ENCODE measurements at places on chromosomes 16 and 17.
A peak's percentile ranks its signal among the peaks of the same experiment; 100 is the strongest.

- no peak for DNase-seq
Measured at GRCh38 chr17:26809033-26809432, 484.9 kb upstream of the WSB1 start.

DNA sequence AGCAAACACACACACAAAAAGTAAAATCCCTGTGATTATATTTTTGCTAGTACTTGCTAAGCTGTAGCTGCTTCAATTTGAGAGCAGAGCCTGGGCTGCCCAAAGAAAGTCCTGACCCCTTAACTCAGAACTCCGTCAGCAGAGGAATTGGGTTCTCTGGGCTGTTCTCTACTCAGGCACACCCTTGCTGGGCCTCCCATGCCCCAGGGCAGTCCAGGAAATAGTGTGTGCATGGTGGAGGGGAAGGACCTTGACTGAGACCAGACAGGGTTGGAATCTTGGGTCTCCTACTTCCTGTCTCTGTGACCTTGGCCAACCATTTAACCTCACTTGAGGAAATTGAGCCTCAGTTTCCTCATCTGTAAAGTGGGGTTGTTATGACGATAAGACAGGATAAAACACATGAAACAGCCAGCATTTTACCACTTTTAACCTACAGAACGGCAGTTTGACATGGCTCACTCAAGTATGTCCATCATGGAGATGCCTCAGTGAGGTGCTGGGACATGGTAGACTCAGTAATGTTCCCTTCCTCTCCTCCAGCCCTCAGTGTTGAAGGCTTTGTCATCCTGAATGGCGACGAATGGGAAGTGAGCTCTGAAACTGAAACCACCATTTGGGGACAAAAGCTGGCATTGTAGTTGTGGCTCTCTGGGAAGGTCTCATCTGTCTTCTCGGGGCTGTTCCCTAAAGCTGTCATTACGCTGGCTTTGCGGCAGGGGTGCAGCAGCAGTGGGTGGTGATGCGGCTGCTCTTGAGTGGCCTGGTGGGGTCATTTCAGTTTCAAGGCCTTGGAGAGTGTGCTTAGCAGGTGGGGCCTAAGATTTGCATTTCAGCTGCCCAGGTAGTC is 74.9 kb downstream of the CMIP start:
- no peak for DNase-seq

DNA sequence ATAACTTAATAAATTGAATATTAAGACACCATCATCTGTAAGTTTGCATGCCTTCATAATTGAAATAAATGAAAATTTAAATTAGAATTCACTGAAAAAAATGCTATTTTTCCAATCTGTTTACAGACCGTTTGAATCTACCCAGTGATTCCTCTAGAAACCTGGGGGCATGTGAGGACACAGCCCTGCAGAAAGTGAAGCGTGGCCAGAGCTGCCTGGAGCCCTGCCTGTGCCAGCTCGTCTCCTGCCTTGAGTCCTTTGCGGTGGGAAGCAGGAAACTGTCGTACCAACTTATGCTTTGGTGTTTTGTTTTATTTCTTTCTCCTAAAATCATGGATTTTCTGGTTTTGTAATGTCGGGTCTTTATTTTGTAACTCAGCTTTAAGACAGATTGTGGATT is 67.8 kb upstream of the FA2H start:
- no peak for DNase-seq

DNA sequence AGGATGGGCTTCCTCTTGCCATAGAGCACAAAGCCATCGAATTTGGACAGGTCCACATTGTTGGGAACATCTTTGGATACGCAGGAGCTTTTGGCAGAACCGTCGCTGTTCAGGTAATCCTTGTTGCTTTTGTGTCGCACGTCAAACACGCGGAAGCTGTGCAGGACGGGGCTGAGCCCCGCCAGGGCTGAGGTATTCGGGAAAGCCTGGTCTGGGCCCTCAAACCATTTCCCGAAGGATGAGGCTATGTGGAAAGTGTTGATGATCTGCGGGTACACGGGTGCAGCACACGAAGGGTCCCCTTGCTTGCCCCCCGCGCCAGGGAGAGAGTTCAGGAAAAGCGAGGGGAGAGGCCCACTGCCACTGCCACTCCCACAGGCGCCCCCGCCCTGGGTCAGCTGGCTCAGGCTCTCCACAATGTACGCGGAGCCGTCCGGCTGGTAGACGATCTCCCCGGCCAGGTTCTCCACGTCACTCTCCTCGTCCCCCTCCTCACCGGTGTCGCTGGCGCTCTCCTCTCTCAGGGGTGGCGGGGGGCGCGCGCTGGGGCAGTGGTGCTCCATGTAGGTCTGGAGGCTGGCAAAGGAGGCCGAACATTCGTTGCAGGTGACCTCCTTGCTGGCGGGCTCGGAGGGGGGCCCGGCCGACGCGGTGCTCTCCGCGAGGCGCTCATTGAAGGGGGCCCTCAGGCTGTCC is 88.5 kb downstream of the ZFHX3 start:
- no peak for DNase-seq

- DNase-seq = no peak
Measured at GRCh38 chr16:685967-686366, 1.8 kb upstream of the JMJD8 start.

DNA sequence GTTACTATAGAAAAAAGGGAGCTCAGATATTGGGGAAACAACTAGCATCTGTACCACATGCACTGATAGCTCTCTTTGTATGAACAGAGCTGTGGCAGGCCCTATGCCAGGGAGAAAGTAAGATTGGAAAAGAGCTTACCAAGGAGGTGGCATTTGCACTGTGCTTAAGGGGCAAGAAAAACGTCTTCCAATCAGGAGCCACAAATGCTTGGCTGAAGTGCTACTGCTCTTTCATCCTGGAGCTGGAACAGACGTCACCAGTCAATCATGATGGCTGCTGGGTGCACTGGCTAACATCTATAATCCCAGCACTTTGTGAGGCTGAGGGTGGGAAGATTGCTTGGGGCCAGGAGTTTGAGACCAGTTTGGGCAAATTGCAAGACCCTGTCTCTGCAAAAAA is 218.5 kb downstream of the SEC14L1 start:
- no peak for DNase-seq

- no peak for DNase-seq
Measured at GRCh38 chr17:13003454-13003851, 14.4 kb downstream of the ELAC2 start.

- DNase-seq = no peak
Measured at GRCh38 chr16:30066761-30067583, 1.4 kb downstream of the ALDOA start.

GRCh38 chr17:77496401-77496801 is 355.6 kb downstream of the SEC14L1 start:
- DNase-seq = no peak

DNA sequence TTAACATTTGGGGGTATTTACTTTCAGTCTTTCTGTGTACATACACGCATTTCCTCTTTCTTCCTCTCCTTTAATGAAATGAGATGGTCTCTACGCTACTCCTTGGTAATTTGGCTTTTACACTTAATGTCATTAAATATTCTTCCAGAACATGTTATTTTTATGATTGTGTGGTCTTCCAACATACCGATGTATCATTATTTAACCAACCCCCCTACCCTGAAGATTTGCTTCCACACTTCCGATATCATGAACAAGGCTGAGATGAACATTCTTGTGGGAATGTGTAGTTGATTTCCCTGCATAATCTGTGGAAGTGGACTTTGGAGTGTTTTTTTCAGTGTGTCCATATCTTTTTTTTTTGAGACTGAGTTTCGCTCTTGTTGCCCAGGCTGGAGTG is 2.3 kb upstream of the PGS1 start:
- DNase-seq = no peak

DNA sequence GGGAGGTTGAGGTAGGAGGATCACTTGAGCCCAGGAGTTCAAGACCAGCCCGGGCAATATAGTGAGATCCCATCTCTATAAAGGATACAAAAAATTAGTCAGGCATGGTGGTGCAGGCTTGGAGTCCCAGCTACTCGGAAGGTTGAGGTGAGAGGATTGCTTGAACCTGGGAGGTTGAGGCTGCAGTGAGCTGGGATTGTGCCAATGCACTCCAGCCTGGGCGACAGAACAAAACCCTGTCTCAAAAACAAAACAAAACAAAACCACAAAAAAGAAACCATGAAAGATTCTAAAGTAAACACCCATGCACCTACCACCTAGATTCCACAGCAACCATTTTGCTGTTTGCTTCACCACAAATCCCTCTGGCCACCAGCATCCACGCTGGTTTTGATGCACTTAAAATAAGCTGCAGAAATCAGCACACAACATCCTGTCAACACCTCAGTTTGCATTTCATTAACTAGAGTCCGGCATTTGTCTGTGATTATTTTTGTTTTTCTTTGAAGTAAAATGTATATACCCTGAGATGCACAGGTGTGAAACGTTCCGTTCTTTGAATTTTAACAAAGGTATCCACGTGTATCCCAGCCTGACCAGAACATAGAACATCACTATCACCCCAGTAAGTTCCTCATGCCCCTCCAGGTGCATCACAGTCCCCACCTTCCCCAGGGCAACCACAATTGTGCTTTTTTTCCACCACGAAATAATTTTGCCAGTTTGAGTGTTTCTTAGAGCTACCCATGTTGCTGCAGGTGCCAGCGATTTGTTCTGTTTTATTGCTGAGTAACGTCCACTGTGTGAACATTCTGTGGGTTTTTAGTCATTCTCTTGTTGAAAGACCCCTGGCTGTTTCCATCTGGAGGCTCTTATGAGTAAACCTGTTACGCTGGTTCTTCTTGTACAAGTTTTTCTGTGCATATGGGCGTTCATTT is 191.5 kb downstream of the SEC14L1 start:
- no peak for DNase-seq

GRCh38 chr17:32870027-32870670 is 6.8 kb downstream of the MYO1D start:
- peak; percentile 12 for DNase-seq

GRCh38 chr16:79062821-79063220 is 537.7 kb downstream of the MAF start:
- DNase-seq = no peak

DNA sequence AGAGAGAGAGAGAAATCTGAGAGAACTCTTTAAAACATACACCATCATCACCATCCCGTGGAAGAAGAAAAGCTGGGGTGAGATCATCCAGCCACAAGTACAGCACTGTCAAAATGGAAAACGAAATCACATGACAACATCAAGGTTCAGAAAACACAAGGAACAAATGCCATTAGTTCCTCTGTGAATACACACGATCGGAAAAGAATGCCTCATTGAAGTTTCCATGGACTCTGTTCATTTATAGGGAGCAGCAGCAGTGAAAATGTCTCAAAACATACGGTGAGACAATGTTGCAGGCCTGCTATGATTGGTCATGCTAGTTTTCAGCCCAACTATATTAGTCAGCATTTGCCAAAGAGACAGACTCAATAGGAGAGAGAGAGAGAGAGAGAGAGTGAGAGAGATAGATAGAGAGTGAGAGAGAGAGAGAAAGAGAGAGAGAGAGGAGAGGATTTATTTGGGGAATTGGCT is 4.4 kb downstream of the CFAP97D1 start:
- DNase-seq = no peak

GRCh38 chr16:83911290-83911689 is 12.4 kb downstream of the MLYCD start:
- DNase-seq = no peak

DNA sequence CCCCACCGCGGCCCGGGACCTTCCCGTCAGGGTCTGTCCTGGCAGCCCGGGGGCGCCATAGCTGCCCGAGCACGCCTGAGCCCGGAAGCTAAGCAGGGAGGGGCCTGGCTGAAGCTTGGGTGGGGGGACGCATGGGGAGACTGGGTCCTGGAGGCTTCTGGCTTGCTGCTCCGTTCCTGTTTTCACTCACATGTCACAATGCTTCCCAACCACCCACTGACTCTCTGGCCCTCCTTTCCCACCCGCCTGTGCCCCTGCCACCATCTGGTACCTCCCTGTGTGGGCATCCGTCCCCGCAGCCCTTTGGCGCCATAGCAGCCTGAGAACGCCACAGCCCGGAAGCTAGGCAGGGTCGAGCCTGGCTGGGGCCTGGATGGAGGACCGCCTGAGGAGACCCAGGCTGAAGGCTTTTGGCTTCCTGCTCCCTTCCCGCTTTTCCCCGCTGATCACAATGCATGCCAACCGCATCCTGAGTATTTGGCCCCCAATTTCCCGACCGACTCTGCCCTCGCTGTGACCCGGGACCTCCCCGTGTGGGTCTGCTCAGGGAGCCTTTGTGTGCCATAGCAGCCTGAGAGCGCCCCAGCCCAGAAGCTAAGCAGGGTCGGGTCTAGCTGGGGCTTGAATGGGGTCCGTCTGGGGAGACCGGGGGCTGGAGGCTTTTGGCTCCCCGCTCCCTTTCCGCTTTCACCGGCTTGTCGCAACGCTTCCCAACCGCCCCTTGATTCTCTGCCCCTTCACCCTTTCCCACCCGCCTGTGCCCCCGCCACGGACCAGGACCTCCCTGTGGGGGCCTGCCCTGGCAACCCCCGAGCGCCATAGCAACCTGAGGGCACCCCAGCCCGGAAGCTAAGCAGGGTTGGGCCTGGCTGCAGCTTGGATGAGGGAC is 2290.1 kb downstream of the TP53TG3F start:
- DNase-seq = no peak

DNA sequence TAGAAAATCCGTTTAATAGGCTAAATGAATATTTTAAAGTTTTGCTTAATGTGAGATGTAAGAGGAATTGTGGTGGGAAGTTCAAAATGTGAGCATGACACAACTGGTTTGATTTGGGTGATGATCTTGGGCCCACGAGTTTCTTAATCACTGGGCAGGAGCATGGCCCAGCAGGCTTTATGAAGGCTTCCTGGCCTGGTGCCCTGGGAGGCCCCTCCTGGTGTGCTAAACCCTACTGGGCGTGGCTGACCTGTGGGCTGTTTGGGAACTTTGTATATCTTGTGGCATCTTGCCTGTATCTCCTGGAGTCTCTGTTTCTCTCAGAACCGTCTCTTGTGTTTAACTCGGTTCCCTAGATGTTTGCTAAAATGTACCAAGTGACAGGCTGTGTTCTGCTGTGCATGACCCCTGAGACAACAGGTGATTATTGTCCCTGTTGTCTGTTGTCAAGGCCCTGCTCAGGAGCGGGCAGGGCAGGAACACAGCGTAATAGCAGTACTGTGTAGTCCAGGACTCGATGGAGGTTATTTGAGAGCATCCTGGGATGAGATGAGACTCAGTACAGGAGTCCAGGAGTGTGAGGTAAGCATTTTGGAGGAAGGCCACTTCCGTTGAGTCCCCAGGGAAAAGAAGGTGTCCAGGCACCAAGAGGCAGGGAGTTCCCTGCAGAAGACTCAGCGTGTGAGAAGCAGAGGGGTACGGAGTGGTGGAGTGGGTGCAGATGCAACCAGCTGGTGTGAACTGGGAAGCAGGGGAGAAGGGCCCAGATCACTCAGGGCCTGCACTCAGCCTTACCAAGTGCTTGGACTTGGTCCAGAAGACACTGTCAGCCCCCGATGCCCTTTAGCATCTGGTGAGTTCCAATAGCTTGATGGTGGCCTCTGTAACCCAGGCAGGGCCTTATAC is 48.5 kb downstream of the B9D1 start:
- DNase-seq = no peak

- DNase-seq = no peak
Measured at GRCh38 chr17:70171159-70171558, 1.8 kb downstream of the KCNJ2 start.

- no peak for DNase-seq
Measured at GRCh38 chr16:27177031-27177774, 26.1 kb upstream of the KDM8 start.

- peak; percentile 97 for DNase-seq
Measured at GRCh38 chr17:44599298-44600175, 42.3 kb downstream of the FZD2 start.

- DNase-seq = no peak
Measured at GRCh38 chr16:12798846-12799245, 4.8 kb downstream of the CPPED1 start.

GRCh38 chr17:6086603-6087400 is 16.6 kb downstream of the WSCD1 start:
- no peak for DNase-seq

Measured in umbilical cord (tissue), 2 donors.